ENCODE measurements at places on chromosomes 7 and 10. TPM values are rescaled to one million over a fixed set of nuclear protein-coding genes. Genes with fewer than 3 reads are reported as not detected.
A peak's percentile ranks its signal among the peaks of the same experiment; 100 is the strongest.

GRCh38 chr10:23293145-23293724 is 51.4 kb downstream of the C10orf67 start:
- peak; percentile 32 for DNase-seq

GRCh38 chr10:132836832-132837540 is 51.0 kb upstream of the NKX6-2 start:
- peak; percentile 47 for DNase-seq

- DNase-seq = no peak
Observed at GRCh38 chr10:17214526-17214925, 13.1 kb upstream of the TRDMT1 start.

GRCh38 chr10:132097609-132098377 is 32.0 kb downstream of the JAKMIP3 start:
- no peak for DNase-seq

- DNase-seq = no peak
Observed at GRCh38 chr10:72309290-72310240, 35.8 kb downstream of the DDIT4 start.

DNA sequence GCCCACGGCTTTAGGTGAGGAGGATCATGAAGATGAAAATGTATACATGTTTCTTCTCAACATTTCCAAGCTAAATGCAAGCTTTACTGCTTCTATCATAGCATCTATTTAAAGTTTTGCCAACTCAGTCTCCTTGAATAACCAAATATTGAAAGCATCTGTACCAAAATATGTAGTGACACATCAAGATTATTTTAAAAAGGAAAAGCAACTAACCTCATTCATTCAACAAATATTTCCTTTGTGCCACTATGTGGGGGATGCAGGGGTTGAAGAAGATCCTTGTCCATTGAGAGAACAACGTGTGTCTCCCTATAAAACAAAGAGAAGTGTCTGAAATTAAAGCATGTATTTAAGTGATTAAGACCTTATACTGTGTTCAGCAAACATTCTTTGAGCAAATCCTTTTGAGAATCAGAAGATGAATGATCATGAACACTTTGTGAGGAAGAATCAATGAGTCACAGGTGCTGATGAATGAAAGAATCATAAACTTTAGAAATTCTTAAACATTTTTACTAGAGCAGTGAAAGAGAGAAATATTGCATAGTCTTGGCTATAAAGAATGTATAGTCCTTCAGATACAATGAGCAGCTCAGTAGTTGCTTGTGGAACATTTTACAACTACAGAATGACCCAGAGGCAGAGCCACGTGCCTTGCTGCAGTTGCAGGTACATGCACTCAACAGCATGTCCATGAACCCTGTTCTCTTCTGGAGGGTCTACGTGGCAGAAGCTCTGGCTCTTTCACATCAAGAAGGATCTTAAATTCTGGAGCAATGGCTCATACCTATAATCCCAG is 13.9 kb downstream of the TAS2R60 start:
- DNase-seq = no peak

DNA sequence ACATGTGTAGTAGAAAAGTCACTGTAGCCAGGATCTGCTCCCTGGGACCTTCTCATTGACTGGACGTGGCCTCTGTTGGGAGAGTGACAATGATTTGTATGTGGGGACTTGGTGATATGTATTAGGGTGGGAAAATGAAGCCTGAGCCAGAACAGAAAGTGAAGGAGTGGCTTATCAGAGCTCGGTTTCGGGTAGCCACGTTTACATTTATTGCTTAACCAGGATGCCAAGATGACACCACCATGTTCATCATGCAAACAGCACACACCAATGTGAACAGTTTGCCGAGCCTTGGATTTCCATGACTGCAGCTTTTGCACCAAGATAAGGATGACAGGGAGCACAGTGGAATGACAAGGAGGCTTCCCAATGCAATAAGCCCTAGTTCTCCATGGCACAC is 112.8 kb upstream of the STK17A start:
- DNase-seq = no peak

DNA sequence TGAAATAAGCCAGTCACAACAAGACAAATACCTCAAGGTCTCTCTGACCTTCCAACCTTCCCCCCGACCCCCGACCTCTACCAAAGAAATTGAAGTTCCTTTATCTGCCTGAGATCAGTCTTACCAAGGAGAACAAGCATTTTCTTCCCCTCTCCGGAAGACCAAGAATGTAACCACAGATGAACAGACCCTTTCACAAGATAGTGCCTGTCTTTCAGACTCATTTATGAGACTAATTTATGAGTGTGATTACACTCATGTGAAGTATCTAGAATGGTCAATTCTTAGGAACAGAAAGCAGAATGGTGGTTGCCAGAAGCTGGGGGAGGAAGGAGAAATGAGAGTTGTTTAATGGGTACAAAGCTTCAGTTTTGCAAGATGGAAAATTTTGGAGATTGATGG is 108.9 kb upstream of the MKLN1 start:
- DNase-seq = no peak

DNA sequence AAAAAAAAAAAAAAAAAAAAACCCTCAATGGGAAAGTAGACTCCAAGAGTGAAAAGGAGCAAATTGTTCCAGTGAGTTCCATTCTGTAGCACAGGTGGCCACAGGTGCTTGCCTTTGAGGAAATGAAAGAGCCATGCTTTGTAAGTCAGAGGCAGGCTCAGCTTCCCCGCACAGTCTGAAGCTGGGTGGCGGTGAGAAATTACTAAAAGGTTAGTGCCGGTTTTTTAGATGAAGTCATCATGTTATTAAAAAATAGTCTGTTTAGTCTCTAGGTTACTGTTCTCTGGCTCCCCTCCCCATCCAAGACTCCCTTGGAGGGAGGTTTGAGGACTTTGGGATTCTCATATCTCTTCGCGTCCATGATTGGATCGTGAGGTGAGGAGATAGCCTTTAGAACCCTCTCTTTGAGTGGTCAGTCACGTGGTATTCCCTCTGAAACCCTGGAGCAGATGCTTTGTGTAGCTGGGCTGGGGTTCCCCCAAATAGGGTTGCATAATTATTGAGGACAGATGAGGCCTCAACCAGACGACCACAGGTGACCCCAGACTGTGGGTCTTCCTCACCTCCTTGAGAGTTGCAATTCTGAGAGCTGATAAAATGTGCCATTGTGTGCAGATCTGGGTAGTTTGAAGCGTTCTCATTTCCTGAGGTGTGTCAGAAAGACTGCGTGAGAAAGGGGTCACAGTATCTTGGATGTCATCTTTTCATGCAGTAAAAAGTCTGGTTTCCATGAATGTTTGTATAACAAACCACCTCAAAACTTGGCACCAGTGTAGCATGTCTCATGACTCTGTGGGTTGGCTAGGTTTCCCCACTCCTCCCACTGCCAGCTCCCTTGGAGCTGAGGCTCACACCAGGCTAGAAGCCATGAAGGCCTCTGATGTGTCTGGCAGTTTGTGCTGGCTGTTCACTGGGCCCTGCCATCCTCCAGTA is 27.1 kb downstream of the OGDH start:
- DNase-seq = peak; percentile 43

DNA sequence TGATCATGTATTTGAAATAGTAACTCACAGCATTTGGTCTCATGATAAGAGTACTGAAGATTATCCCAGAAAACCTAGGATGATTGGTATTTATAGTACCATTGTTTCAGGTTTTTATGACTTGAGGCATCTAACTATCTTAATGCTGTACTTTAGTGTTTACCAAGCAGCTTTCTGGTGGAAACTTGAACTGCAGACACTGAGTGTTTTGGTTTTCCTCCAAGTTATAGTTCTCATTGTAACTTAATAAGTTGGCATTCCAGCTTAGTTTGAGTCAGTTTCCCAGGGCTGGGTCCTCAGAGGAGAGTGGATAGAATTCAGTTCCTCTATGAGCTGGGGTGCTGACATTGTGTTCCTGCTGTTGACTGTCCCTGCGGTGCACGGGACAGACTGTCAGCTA is 50.4 kb downstream of the SEC23IP start:
- DNase-seq = no peak

GRCh38 chr7:107961405-107961804 is 41.6 kb downstream of the LAMB1 start:
- DNase-seq = no peak

DNA sequence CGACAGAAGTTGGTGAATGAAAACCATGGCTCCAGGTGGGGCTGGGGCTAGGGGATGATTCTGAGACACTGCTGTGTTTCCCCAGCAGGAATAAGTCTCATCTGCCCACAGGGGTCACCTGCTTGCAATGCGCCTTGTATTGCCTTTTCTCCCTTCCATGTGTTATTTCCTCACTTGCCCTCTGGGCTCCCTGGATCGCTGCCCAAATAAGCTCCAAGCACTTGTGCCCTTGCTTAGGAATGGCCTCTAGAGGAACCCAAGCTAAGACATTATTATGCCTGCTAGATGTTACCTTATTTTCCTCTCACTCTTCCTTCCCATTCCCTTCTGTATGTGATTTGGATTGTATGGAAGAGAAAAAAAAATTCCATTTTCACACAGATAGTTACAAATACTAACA is 24.8 kb upstream of the PLPP4 start:
- no peak for DNase-seq

DNA sequence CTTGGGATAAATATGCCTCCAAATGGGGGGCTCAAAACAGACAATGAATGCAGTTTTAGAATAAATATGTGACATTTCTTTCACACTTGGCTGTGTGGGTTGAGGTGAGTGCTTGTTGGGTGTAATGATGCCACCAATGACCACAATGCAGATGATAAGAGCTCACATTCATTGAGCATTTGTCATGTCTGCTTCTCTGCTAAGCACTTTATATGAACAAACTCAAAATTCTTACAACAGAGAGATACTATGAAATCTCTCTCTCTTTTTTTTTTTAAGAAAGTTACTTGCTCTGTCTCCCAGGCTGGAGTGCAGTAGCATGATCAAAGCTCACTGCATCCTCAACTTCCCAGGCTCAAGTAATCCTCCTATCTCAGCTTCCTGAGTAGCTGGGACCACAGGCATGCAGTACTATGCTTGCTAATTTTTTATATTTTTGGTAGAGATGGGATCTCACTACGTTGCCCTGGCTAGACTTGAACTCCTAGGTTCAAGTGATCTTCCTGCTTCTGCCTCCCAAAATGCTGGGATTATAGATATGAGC is 185.4 kb downstream of the JCAD start:
- DNase-seq = no peak

DNA sequence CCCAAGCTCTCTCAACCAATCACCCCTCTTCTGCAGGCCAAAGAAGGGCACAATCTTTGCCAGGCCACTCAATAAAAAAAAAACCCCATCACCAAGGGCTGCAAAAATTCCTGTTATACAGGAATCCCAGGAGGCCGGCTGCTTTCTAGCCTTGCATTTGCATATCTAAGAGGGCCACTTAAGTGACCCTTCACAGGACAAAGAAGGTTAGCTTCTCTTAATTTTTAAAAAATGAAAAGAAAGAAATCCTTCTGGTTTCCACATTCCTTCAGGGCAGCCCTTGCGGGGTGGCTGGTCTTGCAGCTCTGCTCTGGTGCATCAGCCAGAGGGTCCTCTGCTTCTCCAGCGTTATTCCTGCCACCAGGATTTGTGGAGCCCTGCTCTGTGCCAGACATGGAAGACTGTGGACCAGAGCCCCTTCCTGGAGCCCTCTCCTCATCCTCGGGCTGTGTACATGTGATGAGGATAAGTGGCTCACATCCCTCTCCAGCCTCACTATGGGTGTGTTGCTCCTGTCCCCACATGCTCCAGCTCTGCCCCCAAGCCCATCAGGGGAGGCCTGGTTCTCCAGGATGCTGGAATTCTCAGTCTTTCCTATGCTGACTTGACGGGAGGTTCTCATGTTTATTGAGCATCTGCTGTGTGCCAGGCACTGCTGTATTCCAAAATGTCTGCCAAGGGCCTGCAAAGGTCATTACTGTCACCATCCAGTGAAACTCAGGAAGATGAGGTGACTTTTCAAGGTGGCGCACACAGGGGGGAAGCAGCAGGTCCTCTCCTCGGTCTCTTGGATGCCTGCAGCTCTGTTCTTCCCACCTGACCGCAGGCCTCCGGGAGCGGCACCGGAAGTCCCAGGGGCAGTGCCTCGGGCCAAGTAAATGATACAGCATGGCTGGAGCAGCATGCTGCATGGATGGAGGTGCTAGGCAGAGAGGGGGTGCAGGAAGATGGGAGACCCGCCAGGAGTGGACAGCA is 67.7 kb downstream of the ARHGAP22 start:
- no peak for DNase-seq

DNA sequence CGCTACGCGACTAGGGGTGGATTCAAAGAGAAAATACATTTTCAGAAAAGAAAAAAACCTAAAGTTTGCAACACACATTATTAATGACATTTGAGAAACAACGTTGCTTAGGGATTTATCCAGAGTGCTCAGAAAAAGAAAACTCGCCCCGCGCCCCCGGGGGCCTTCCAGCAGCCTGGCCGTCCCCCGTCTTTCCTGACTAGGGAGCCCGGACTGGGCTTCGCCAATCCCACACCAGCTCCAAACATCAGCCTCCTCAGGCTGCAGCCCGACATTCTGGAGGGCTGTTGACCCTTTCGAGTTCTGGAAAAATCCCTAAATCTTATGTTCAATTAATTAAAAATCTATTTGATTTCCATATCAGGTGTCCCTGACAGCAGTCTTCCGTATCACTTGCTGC is 48.6 kb downstream of the CLEC2L start:
- DNase-seq = no peak

DNA sequence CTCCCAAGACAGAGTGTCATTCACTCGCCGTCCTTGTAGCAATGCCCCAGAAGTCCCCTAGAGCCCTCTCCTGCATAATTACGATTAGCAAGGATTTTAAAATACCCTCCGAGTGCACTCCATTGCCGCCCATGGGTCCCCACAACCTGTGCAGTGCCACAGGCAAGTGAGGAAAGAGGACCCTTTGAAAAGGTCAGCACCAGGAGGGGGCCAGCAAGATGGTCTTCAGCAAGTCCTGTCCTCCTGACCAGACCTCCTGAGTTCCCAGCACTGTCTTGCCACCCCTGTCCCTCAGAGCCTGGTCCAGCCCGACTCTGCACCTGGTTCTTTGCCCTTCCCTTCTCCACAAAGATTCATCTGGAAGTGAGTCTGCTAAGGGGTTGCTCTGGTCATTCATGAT is 32.1 kb downstream of the CLRN3 start:
- DNase-seq = no peak

- no peak for DNase-seq
Observed at GRCh38 chr7:44191171-44191570, 1.9 kb upstream of the GCK start.

GRCh38 chr7:108201766-108202165 is 71.6 kb upstream of the LAMB4 start:
- no peak for DNase-seq

DNA sequence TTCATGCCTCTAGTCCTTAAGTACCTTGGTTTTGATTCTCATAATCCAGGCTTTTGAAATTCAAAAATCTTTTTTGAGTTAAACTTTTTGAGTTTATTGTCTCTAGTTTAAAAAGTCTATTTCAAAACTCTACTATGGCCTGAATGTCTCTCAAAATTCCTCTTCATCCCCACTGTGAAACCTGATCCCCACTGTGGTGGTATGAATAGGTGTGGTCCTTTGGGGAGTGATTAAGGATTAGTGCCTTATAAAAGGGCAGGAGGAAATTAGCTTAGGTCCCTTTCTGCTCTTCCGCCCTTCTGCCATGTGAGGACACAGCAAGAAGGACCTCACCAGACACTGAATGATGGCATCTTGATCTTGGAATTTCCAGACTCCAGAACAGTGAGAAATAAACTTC is 44.1 kb upstream of the JAZF1 start:
- DNase-seq = no peak

Gene LRRC4
- total RNA-seq = not detected

Gene SORCS1
- total RNA-seq = not detected

Gene H2BK1
- total RNA-seq = not detected

Gene FRMPD2
- not detected for total RNA-seq
